ENCODE measurements at places on chromosomes 4 and X.
A peak's percentile ranks its signal among the peaks of the same experiment; 100 is the strongest.

- no peak for DNase-seq
These were observed 179.0 kb downstream of the CEP135 start for GRCh38 chr4:56127716-56128115.

DNA sequence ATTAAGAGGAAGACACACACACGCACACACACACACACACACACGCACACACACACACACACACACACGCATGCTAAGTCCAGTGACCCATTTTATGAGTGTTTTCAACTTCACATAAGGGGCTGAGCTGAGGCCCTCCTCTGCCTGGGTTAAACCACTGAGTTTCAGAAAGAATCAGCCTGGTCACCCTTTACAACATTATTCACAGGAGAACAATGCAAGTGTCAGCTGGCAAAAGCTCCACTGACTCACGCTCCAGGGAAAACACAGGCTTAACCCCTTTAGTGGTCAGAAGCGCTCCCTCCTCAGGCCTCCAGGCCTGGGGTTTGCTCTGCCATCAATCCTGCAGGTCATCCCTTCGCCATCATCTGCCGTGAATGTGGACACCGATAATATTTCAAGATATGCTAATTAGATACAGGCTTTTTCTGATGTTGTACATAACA, 46.9 kb downstream of the ACOX3 start:
- peak; percentile 81 for DNase-seq

- no peak for DNase-seq
These were observed 133.7 kb upstream of the NDP start for GRCh38 chrX:44106864-44107263.

- no peak for DNase-seq
These were observed 12.3 kb upstream of the GRIA3 start for GRCh38 chrX:123171781-123172180.

- DNase-seq, result no peak
These were observed 157.7 kb downstream of the CEP135 start for GRCh38 chr4:56106180-56107147.

GRCh38 chrX:88135735-88136134, 611.3 kb upstream of the CPXCR1 start:
- no peak for DNase-seq

- peak; percentile 40 for DNase-seq
These were observed 325.0 kb downstream of the ARHGAP10 start for GRCh38 chr4:148056879-148057278.

GRCh38 chrX:32448320-32448719, 763.0 kb downstream of the DMD start:
- no peak for DNase-seq

- DNase-seq, result no peak
These were observed 217.6 kb downstream of the KCTD8 start for GRCh38 chr4:44231006-44231405.

GRCh38 chrX:134460862-134461220, 876 bp downstream of the HPRT1 start:
- DNase-seq, result peak; percentile 8

- DNase-seq, result no peak
These were observed 28.9 kb upstream of the ACSL1 start for GRCh38 chr4:184854673-184855072.

DNA sequence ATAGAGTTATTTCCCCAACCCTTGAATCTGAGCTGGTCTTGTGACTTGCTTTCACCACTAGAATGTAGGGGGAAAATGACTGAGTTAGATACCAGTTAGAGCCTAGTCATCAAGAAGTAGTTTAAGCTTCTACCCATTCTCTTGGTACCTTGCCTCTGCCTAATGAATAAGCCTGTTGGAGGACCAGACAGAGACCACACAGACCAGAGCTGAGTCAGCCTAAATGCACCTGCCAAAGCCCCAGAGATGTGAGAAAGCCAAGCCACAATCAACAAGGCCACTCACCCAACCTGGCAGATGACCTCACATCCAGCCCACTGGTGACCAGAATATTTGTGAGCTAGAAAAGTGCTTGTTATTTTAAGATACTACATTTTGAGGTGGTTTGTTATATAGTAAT, 85.2 kb upstream of the DCLK2 start:
- no peak for DNase-seq

DNA sequence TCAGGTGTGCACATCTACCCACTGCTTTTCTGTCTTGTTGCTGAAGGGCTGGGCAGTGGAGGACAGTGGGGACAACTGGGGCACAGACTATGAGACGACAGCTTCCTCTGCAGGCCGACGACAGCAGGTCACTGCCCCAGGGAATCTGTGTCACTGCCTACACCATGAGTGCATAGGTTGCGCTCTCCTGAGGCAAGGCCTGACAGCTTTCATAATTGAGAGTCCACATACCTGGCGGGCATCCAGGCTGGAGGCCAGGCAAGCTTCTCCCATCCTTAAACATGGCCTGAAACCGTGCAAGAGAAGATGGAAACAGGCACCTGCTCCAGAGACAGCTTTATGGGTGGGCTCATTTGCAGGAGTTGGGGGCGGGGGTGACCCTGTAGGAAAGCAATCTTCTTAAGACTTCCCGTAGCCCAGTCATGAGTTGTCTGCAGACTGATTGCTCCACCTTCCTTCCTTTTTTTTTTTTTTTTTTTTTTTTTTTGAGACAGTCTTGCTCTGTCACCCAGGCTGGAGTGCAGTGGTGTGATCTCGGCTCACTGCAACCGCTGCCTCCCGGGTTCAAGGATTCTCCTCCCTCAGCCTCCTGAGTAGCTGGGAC, 2.9 kb downstream of the ANOS1 start:
- no peak for DNase-seq

- DNase-seq, result no peak
These were observed 502.7 kb upstream of the SMIM31 start for GRCh38 chr4:164251257-164251656.

DNA sequence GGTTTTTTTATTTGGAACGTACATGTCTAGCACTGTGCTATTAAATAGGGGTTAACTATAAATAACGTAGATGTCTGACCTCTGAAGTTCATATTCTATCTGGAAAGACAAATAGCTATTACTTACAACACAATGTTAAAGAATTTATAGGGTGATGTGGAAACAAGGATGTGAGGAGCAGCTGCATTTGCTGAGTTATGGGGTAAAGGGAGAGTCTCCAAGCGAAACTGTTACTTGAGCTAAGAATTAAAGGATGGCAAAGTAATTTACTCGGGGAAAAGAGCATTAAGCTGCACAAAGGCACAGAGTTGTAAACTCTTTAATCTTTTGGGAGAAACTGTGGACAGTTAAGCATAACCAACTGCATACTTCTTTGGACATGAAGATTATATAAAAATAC, 117.7 kb downstream of the FSTL5 start:
- no peak for DNase-seq

GRCh38 chr4:15349531-15349935, 78.3 kb upstream of the C1QTNF7 start:
- DNase-seq, result peak; percentile 37

- DNase-seq, result no peak
These were observed 23.5 kb downstream of the CHM start for GRCh38 chrX:86023811-86024210.

DNA sequence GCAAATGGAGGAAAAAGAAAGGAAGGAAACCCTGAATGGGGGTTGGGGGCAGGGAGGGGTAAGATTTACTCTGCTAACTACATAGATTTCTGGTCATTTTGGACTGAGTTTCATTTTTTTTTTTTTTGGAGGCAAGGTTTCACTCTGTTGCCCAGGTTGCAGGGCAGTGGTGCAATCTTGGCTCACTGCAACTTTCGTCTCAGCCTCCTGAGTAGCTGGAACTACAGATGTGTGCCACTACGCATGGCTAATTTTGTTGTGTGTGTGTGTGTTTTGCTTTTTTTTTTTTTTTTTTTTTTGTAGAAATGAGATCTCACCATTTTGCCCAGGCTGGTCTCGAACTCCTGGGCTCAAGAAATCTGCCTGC, 223.5 kb downstream of the APBB2 start:
- DNase-seq, result no peak

- no peak for DNase-seq
These were observed 32.7 kb upstream of the PROM1 start for GRCh38 chr4:16116493-16116990.

GRCh38 chr4:175386776-175387507, 425.1 kb downstream of the GPM6A start:
- no peak for DNase-seq

GRCh38 chrX:52577464-52578173, 60.8 kb upstream of the XAGE1B start:
- no peak for DNase-seq

- no peak for DNase-seq
These were observed 15.7 kb downstream of the AASDH start for GRCh38 chr4:56371426-56372220.

GRCh38 chrX:53718073-53718472, 31.6 kb upstream of the HUWE1 start:
- no peak for DNase-seq
